Left ventricle myocardium inferior (tissue), 1 donor: ENCODE measurements at places on chromosomes 7 and 10. TPM values are rescaled to one million over a fixed set of nuclear protein-coding genes. Genes with fewer than 3 reads are reported as not detected.

Gene CCL26
- 0.49 TPM for total RNA-seq

Gene GTF2I
- total RNA-seq = 122 TPM

Gene OGA
- total RNA-seq = 96.3 TPM

Gene ASCC1
- total RNA-seq = 37.0 TPM

- no peaks in the 10 kb centered on the region for H3K36me3 ChIP-seq
- H3K27me3 ChIP-seq = peaks cover 29% of the 10 kb centered on the region
- H3K4me1 ChIP-seq = no peaks in the 10 kb centered on the region
Observed at GRCh38 chr10:84991301-84991700, 662.9 kb downstream of the CCSER2 start.

GRCh38 chr10:131703541-131703940, 197.3 kb upstream of the PPP2R2D start:
- H3K4me3 ChIP-seq = no peak overlapping the region
- H3K4me1 ChIP-seq = no peaks in the 10 kb centered on the region
- no peak overlapping the region for H3K27ac ChIP-seq
- H3K27me3 ChIP-seq = peaks cover 45% of the 10 kb centered on the region
- no peaks in the 10 kb centered on the region for H3K36me3 ChIP-seq
- DNase-seq = no peak

GRCh38 chr7:91228327-91228726, 35.9 kb upstream of the FZD1 start:
- DNase-seq = no peak
- no peak overlapping the region for H3K27ac ChIP-seq
- H3K4me3 ChIP-seq = no peak overlapping the region
- H3K27me3 ChIP-seq = peaks cover 4% of the 10 kb centered on the region

GRCh38 chr7:129952086-129952652, 591 bp downstream of the UBE2H start:
- H3K4me1 ChIP-seq = peaks cover 54% of the 10 kb centered on the region
- peak; percentile 44 for DNase-seq
- H3K27me3 ChIP-seq = no peaks in the 10 kb centered on the region
- no peaks in the 10 kb centered on the region for H3K36me3 ChIP-seq

- DNase-seq = no peak
- H3K4me3 ChIP-seq = no peak overlapping the region
- no peak overlapping the region for H3K27ac ChIP-seq
- H3K27me3 ChIP-seq = no peaks in the 10 kb centered on the region
- no peaks in the 10 kb centered on the region for H3K36me3 ChIP-seq
- H3K4me1 ChIP-seq = peaks cover 11% of the 10 kb centered on the region
Observed at GRCh38 chr10:66301078-66301477, 624.8 kb upstream of the LRRTM3 start.

- H3K27me3 ChIP-seq = peaks cover 100% of the 10 kb centered on the region
- peaks cover 70% of the 10 kb centered on the region for H3K4me1 ChIP-seq
- H3K27ac ChIP-seq = no peak overlapping the region
- H3K36me3 ChIP-seq = no peaks in the 10 kb centered on the region
- no peak for DNase-seq
Observed at GRCh38 chr10:123136221-123136805, 543 bp downstream of the HMX3 start.
